NCI-H446 treated with DMSO at 0.1 percent for 48 hours (cell line): ENCODE measurements at places on chromosomes 7 and 10.

DNA sequence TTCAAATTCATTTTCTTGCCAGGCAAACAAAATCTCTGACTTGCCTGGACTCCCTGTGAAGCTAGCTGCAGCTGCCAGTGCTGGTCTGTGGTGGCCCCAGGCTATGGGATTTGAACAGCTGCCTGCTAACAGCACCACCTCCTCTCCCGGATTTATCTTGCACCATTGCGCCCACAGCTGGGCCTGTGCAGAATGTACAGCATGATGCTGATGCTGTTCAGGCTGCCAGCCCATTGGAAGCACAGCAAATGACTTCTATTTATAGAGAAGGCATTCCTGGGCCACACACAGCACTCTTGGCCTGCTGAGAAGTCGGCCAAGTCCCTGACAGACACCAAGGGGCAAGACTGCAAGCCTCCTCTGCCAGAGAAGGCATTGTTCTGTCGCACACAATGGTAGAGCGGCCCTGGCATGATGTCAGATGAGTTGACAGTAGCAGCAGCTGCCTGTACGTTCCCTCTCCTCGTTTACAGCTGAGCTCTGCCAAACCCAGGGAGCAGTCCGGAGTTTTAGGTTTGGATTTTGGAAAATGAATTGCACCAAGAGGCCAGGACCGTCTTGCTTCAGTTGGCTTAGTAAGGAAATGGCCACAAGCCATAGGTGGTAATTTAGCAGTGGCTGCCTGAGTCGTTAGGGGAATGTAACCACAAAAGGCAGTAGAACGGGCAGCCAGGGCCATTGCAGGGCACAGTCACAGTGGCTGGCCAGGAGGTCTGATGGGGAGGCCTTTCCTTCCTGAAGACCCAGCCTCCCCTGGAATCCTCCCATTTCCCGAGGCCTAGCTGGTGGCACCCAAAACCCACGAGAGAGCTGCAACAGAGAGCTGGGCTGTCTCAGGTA, 38.5 kb downstream of the MTURN start:
- DNase-seq = peak; percentile 100

GRCh38 chr7:39017369-39017915, 39.7 kb downstream of the POU6F2 start:
- DNase-seq = no peak

DNA sequence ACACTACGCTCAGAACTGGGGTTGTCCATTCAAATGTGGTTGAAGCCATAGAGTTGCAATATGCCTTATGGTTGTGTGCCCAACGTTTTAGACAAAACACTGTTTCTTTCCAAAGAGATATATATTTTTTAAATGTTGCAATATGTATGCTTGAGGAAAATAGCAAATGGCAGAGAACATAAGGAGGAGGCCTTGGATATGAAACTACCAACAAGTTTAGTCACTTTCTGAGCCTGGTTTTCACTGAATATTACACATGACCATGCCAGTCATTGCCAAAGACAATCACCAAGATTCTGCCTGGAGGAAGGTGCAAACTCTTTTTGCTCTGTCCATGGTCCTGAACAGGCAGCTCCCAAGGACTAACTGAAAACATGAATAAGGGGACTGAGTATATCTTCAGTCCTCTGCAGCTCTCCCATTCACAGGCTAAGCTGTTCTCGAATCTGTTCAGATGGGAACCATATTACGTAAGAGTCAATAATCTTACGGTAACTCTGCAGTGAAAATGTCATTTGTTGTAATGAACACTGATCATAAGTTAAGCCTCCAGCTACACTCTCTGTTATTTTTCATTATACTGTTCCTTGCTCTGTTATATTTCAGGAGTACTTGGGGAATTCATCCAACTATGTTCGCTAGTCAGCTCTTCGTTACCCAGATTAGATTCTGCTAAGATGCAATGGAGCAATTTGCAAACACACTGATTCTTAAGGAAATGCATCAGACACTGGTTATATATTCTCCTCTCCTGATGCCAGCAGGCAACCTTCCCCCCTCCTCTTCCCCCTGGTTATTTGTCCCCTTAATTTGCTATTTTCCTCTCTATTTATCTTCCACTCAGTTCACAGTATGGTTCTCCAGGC, 90.7 kb upstream of the C1QL3 start:
- DNase-seq = no peak

GRCh38 chr10:28674782-28675181, 2.5 kb upstream of the BAMBI start:
- DNase-seq = no peak

DNA sequence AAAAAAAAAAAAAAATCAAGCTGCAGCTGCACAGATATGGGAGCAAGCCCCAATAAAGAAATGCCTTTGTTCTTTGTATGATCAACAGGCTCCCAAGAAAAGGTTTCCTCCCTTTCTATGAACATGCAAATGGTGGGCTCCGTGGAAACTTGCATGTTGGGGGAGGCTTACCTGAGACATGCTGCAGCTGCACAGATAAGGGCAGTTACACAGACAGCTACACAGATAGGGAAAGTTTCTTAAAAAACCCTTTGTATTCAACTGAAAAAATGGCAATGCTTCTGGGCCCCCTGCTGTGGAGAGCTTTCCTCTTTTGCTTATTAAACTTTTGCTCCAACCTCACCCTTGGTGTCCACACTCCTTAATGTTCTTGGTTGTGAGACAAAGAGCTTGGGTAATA, 29.8 kb upstream of the ZNF746 start:
- no peak for DNase-seq
